Inflammatory macrophage treated with lipopolysaccharide for 4 hours (primary cell): ENCODE measurements at places on chromosomes 4 and X.

- DNase-seq, result no peak
Observed at GRCh38 chrX:9927698-9928482, 39.3 kb upstream of the CLDN34 start.

- DNase-seq, result no peak
Observed at GRCh38 chrX:124393238-124393637, 46.9 kb downstream of the SH2D1A start.

GRCh38 chr4:80016506-80016905 lies 56.5 kb downstream of the ANTXR2 start:
- no peak for DNase-seq

- DNase-seq, result peak; percentile 92
Observed at GRCh38 chr4:107709916-107710315, 10.1 kb downstream of the PAPSS1 start.

- DNase-seq, result no peak
Observed at GRCh38 chrX:153299855-153300254, 21.7 kb downstream of the PNMA6F start.

DNA sequence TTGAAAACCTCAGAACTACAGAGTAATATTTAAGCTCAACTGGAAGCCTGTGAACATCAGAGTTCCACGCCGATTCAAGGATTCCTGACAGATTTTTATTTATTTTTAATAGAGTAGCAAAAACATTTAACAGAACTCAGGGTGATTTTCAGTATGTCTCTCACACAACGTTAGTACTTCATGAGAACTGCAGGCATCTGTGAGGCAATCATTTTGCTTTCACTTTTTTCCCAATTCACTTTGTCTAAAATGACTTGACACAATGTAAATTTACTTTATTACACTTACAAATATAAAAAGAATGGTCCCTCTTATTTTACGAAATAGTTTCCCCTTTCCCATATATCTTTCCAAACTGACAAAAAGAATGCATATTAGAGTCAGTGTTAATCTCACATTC lies 869.5 kb upstream of the EPHA5 start:
- no peak for DNase-seq

DNA sequence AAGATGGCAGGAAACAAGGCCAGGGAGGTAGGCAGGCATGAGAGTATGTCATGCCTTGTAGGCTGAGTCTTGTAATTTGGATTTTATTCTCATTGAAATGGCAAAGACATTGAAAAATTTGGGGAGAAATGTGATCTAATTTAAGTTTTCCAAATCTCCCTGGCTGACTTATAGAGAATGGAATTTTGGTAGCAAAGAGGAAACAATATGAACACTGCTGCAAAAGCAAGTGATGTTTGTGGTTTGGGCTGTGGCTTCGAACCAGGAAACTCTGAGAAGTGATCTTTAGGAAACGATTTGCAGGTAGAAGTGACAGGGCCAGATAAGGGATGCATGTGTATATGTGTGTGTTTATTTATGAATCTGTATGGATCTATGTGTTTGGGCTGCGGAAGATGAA lies 35.6 kb downstream of the ARSJ start:
- no peak for DNase-seq

GRCh38 chr4:140042634-140043033 lies 111.3 kb downstream of the MAML3 start:
- no peak for DNase-seq

DNA sequence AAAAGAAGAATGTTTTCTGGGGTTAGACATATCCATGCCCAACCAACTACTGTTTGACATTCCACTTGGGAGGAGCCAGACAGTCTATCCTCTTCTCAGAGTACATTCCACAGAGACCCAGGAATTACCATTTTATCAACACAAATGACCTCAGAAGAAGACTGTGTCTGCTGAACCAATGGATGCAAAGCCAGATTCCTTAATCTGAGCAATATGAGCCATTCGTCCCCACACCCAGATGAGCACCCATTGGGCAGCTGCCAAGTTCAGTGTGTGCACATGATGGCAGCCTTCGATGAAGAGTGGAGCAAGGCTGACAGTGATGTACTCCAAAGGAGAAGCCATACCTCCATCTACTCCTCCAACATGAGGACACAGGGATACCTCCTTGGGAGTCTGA lies 111.3 kb downstream of the ZNF674 start:
- no peak for DNase-seq

DNA sequence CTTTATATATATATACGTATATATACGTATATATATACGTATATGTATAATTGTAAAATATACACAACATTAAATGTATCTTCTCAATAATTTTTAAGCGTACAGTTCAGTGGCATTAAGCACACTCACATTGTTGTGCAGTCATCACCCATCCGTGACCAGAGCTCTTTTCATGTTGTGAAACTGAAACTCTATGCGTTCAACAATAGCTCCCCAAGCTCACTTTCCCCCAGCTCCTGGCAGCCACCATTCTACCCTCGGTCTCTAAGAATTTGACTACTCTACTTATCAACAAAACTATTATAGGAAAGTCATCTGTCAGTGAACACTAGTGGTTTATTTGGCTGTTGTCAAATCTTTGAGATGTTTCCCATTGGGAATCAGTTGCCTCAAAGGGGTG lies 621.8 kb upstream of the GALNT7 start:
- no peak for DNase-seq

GRCh38 chrX:148500423-148501385 lies at the start of gene AFF2:
AFF2 (plus strand) TSS chrX:148500617; CDS start chrX:148501098, 481 bp downstream.
- DNase-seq, result peak; percentile 19

DNA sequence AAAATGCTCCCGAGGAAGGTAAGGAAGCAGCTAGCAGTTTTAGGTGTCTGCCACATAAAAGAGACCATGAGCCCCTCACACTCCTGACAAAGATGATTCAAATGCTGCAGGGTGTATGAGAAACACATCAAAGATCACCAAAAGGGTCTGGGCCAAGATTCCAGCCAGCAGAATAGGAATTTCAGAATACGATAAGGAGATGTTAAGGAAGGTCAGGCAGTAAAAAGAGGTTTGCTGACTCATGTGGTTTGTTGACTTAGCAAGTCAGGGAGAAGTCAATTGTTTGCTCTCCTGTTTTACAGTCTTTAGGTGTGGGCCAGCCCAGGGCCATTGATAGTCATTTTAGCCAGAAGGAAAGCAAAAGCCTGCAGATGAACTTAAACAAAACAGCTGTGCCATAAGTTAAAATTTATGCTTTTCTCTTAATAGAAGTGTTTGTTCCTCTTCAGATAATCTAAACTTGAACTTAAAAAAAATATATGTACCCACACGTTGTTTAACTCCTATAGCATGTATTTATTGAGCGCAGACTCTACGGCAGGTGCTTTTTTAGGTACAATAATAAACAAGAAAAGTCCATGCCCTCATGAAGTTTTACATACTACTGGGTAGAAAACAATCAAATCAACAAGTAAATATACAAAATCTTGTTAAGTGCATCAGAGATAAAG lies 115.6 kb downstream of the CAMK2D start:
- DNase-seq, result no peak

GRCh38 chr4:154807042-154807630 lies 26.1 kb downstream of the RBM46 start:
- DNase-seq, result peak; percentile 42

- DNase-seq, result peak; percentile 57
Observed at GRCh38 chr4:4574792-4575191, 32.9 kb upstream of the STX18 start.

DNA sequence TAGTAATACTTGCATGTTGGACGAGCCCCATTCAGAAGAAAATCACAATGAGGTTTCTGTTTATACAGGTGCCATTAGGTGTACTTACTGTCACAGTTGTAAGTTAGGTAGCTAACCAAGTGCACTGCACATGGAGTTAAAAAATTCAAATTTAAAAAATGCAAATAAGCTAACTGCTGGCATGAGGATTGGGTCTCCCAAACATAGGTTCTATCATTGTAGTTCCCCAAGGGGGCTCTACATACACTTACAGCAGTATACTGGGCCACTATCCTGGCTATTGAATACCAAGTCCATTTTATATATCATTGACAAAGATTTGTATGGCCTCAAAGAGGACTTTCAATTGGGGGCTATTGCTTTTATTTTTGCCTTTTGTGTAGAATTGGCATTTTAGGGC lies 153.4 kb downstream of the FMR1NB start:
- no peak for DNase-seq

DNA sequence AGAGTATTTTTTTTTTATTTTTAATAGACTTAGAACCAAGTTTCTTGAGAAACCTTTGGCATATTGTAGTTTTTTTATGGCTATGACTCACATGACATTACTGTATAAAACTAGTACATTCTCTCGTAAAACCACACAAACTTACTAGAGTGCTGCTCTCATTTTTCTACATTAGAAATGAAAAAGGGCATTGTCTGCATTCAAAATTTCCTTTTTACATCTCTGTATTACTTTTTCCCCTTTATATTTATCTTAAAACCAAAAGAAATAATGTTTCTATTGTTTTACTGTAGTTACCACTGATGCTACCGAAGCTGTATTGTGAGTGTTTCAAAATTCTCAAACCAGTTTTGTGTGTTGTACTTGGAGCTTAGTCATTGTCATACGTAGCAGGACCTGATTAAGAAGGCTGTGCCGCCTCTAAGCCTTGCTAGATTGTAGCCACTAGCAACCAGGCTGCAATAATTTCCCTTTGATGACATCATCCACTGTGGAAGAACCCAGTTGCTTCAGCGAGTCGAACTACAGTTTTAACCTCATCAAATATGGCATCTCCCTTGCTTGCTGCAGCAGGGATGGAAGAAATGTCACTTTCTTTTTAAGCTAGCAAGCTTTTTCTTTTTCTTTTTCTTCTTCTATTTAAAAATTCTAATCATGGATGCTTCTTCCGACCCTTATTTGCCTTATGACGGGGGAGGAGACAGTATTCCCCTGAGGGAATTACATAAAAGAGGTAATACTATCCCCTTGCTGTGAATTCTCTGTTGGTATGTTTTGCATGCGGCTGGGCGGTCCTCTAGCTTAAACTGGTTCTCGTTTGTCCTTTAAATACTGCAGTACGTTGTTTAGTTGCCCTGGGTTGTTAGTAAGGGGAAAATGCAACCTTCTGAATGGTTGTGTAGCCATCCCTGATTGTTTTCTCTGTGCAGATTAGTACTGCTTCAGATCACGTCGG lies 39.6 kb downstream of the CLCN3 start:
- peak; percentile 99 for DNase-seq

- DNase-seq, result no peak
Observed at GRCh38 chr4:179662522-179662921, 2220.3 kb upstream of the AGA start.

DNA sequence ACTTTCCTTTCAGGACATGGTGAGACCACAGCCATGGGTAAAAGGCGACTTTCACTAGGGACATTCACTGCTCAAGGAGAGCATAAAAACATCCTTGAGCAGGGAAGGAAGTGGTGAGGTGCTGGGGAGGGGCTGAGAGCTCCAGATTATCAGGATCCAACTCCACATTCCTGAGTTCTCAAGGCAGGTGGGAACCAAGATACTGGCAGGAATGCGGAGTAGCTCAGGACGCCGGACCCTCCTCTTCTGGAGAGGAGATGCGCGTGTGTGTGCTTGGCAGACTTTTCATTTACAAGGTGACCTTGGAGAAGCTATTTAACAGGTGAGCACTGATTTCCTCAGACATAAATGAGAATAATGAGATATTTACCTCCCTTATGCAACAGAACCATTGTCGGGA lies 41.3 kb upstream of the TXK start:
- no peak for DNase-seq

DNA sequence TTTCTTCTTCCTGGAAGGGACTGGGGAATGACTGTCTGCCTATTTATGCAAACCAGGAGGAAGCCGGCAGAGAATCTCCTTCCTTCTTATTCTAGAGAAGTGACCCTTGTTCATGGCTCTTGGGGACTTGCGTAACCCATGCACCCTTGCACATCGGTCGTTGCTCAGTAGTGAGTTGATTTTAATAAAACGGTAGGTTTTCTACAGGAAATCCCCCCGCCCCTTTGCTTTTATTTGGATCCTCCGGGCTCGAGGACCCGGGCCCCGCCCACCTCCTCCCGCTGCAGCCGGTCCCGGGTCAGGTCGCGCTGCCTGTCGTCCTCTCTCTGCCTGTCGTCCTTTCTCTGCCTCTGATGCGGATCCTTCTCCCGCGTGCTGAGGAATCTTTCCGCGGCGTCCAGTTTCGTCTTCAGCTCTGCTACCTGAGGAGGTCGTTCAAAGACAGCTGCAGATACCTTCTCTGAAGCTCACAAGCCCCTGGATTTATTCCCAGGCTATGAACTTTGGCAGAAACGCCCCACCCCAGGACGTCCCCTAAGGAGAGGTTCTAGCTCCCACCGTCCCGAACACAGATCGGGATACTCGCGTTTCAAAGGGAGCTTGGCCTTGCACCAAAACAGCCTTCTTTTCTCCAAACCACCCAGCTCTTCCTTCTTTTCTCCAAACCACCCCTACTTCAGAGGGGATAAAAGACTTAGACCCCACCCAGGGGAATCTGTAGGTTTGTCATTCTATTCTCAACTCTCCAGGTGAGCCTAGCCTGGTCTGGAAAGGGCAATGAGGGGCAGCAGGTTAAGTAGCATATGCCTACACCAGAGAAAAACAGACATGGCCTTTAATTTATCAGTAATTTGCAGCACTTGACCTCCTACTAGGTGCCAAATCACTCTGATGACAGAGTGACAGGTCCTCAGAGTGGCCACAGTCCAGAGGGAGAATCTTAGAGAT lies 7.0 kb downstream of the TNIP3 start:
- peak; percentile 94 for DNase-seq

GRCh38 chr4:80069108-80069836 lies 3.8 kb downstream of the ANTXR2 start:
- DNase-seq, result no peak

DNA sequence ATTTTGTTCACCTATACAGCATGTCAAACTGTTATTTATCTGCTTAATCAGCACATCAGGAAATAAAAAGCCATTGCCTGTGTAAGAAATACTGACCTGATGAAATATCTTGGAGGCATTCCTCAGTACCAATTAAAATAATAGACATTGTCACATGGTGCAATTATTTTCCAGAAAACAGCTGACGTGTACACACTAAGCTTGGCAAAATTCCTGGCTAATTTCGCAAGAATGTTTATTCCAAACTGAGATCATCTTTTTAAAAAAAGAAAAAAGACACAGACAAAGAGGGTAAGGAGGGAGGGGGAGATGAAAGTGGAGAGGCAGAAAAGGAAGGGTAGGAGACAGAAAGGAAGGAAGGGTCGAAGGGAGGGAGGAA lies 61.9 kb upstream of the NFKB1 start:
- DNase-seq, result peak; percentile 91

GRCh38 chr4:21948347-21949072 lies at the start of gene KCNIP4:
KCNIP4 (minus strand) TSS chr4:21948772.
- DNase-seq, result no peak
